Sigmoid colon (tissue), 7 donors: ENCODE measurements at places on chromosomes 6 and 20.
A peak's percentile ranks its signal among the peaks of the same experiment; 100 is the strongest.

DNA sequence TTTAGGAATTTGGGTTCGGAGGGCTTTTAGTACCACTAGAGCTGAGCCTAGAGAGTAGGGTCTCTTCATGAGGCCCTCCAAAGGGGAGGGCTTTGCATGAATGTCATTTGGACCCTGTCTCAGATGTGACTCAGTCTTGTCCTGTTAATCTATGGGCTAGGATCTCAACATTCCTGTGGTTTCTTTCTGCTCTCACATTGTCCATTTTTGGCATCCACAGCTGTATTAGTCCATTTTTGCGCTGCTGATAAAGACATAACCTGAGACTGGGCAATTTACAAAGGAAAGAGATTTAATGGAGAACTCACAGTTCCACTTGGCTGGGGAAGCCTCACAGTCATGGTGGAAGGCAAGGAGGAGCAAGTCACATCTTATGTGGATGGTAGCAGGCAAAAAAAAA, 61.0 kb downstream of the CRYBG1 start:
- no peak for DNase-seq
- H3K27me3 ChIP-seq = no peaks in the 10 kb centered on the region
- H3K4me1 ChIP-seq = no peaks in the 10 kb centered on the region
- H3K4me3 ChIP-seq = no peak overlapping the region
- no peak overlapping the region for H3K27ac ChIP-seq
- no peaks in the 10 kb centered on the region for H3K36me3 ChIP-seq

GRCh38 chr6:6859722-6860121, 248.0 kb upstream of the RREB1 start:
- H3K27ac ChIP-seq = no peak overlapping the region
- no peaks in the 10 kb centered on the region for H3K36me3 ChIP-seq

DNA sequence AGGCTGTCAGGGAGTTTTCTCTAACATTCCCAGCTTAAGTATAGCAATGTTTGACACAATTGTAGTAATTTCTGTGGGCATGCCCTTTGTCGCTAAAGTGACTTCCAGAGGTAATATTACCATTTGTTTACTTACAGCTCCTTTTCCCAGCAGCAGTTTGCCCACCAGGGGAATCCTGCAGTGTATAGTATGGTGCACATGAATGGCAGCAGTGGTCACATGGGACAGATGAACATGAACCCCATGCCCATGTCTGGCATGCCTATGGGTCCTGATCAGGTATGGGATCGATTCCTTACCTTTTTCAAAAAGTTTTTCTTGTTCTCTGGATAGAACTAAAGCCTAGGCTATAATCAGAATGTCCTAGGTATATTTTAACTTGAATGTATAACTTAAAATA, 132.5 kb downstream of the SULF2 start:
- no peak for DNase-seq
- H3K27ac ChIP-seq = no peak overlapping the region
- H3K36me3 ChIP-seq = peaks cover 40% of the 10 kb centered on the region
- no peaks in the 10 kb centered on the region for H3K4me1 ChIP-seq

- H3K27ac ChIP-seq = peak overlapping the region; percentile 88
- H3K27me3 ChIP-seq = no peaks in the 10 kb centered on the region
- no peaks in the 10 kb centered on the region for H3K36me3 ChIP-seq
These were observed 129.2 kb downstream of the HFE start for GRCh38 chr6:26216359-26216885.

- H3K36me3 ChIP-seq = no peaks in the 10 kb centered on the region
- no peaks in the 10 kb centered on the region for H3K4me1 ChIP-seq
- no peaks in the 10 kb centered on the region for H3K27me3 ChIP-seq
- H3K27ac ChIP-seq = no peak overlapping the region
These were observed 146.2 kb downstream of the COL21A1 start for GRCh38 chr6:56101141-56101553.

- H3K27ac ChIP-seq = peak within 1 kb of the TSS; percentile 85
- no peaks in the 10 kb centered on the region for H3K36me3 ChIP-seq
- peaks cover 5% of the 10 kb centered on the region for H3K27me3 ChIP-seq
These were observed at the start of gene LTB for GRCh38 chr6:31582230-31582643. Gene LTB (minus strand): TSS chr6:31582424. CDS start chr6:31582417, 7 bp downstream.

GRCh38 chr20:48613926-48614325, 213.9 kb downstream of the PREX1 start:
- H3K4me1 ChIP-seq = no peaks in the 10 kb centered on the region
- H3K4me3 ChIP-seq = no peak overlapping the region
- no peak for DNase-seq
- H3K27me3 ChIP-seq = no peaks in the 10 kb centered on the region
- H3K36me3 ChIP-seq = no peaks in the 10 kb centered on the region

- H3K36me3 ChIP-seq = no peaks in the 10 kb centered on the region
- H3K27ac ChIP-seq = peak overlapping the region; percentile 84
- peaks cover 44% of the 10 kb centered on the region for H3K4me1 ChIP-seq
- peak overlapping the region; percentile 37 for H3K4me3 ChIP-seq
- no peak for DNase-seq
- no peaks in the 10 kb centered on the region for H3K27me3 ChIP-seq
These were observed 23.2 kb downstream of the HLA-A start for GRCh38 chr6:29965563-29965872.

DNA sequence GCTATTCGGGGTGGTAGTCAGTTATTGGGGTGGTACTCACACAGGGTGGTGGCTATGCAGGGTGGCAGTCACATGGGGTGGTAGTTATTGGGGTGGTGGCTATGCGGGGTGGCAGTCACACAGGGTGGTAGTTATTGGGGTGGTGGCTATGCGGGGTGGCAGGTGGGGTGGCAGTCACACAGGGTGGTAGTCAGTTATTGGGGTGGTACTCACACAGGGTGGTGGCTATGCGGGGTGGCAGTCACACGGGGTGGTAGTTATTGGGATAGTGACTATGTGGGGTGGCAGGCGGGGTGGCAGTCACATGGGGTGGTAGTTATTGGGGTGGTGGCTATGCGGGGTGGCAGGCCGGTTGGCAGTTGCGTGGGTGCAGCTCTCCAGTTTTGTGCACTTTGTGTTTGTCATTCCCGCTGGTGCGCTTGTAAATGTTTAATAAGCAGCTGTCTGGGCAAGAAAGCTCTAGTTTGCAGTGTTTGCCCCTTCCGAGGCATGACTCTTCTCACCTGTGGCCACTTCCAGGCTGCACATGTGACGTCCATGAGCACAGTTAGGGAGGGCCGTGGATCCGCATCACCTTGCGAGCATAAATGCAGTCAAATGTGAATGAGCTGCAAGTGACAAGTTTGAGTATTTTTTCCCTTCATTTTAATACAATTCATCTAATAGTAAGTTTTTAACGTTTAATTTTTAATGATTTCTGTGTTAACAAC, 219.0 kb upstream of the CST7 start:
- no peak overlapping the region for H3K27ac ChIP-seq
- H3K4me1 ChIP-seq = no peaks in the 10 kb centered on the region
- no peaks in the 10 kb centered on the region for H3K27me3 ChIP-seq
- no peak for DNase-seq
- no peaks in the 10 kb centered on the region for H3K36me3 ChIP-seq

GRCh38 chr6:133129556-133129955, 111.6 kb upstream of the EYA4 start:
- H3K27me3 ChIP-seq = no peaks in the 10 kb centered on the region
- H3K4me1 ChIP-seq = peaks cover 19% of the 10 kb centered on the region
- H3K36me3 ChIP-seq = no peaks in the 10 kb centered on the region
- no peak overlapping the region for H3K27ac ChIP-seq
- DNase-seq = no peak

GRCh38 chr20:42313704-42314103, 695.5 kb upstream of the CHD6 start:
- no peaks in the 10 kb centered on the region for H3K36me3 ChIP-seq
- H3K27ac ChIP-seq = no peak overlapping the region
- H3K4me1 ChIP-seq = no peaks in the 10 kb centered on the region
- no peak for DNase-seq
- no peaks in the 10 kb centered on the region for H3K27me3 ChIP-seq
- no peak overlapping the region for H3K4me3 ChIP-seq

- H3K4me1 ChIP-seq = no peaks in the 10 kb centered on the region
- no peaks in the 10 kb centered on the region for H3K27me3 ChIP-seq
- no peaks in the 10 kb centered on the region for H3K36me3 ChIP-seq
- no peak within 1 kb of the TSS for H3K4me3 ChIP-seq
These were observed at the start of gene SFTA2 for GRCh38 chr6:30931969-30932645. Gene SFTA2 (minus strand): TSS chr6:30932170. CDS start chr6:30932096, 74 bp downstream.

GRCh38 chr20:25257130-25257529, 9.2 kb downstream of the PYGB start:
- no peak overlapping the region for H3K27ac ChIP-seq
- no peak for DNase-seq
- no peaks in the 10 kb centered on the region for H3K4me1 ChIP-seq
- no peak overlapping the region for H3K4me3 ChIP-seq
